ENCODE measurements at places on chromosomes 16 and 17.

DNA sequence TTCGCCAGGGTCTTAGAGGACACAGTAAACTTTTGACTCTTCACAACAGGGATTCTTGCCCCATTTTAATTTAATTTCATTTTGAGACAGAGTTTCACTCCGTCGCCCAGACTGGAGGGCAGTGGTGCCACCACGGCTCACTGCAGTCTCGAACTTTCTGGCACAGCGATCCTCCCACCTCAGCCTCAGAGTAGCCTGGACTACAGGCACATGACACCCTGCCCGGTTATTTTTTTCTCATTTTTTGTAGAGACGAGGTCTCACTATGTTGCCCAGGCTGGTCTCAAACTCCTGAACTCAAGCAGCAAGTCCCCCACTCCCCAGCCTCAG is 329 bp upstream of the NLE1 start:
- DNase-seq: no peak

GRCh38 chr17:67443931-67444595 is 67.0 kb downstream of the PITPNC1 start:
- no peak for DNase-seq

- no peak for DNase-seq
Observed at GRCh38 chr17:1928976-1929375, 96.2 kb downstream of the RTN4RL1 start.

GRCh38 chr16:67945392-67945933 is 1.5 kb upstream of the LCAT start:
- no peak for DNase-seq
